Activated naive CD8-positive, alpha-beta T cell treated with anti-CD3 and anti-CD28 coated beads, Interleukin-2, amount 10 ng/mL, durations not matched to agents 7 days and 5 days (primary cell): ENCODE measurements at places on chromosomes 2 and 18.

- no peak for DNase-seq
Measured at GRCh38 chr2:232885264-232885961, 15.3 kb downstream of the SNORC start.

DNA sequence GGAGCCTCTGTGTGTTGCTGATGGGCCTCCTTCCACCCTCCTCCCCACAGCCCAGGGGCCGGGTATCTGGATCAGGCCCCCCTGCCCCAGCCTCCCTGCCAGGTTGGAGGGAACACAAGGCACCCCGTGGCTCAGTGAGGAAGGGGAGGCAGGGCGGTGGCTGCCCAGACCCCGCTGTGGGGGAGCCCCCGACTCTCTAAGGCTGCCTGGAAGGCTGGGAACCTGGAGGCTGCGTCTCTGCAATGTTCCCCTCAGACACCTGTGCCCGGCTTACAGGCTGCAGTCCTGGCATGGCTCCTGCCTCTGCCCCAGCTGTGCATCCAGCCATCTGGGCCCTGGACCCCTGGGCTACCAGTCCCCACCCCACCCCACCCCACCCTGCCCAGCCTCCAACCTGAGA, 438 bp upstream of the MAB21L4 start:
- DNase-seq: no peak

DNA sequence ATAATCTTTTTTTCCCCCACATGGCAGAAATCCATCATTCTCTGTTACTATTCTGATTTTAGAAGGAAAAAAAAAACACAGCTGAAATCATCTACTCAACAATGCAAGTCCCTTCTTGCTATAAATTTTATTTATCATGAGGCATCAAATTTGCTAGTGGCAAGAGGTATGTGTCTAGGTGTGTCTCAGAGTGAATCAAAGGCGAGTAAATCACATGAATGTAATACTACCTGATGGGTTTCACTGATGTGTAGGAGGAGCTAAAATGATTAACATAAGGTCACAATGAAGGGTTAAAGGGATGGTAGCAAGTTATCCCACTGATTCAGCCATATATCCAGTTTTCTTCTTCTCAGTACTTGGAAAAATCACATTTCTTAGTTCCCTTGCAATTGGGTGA, 24.5 kb upstream of the PELI1 start:
- DNase-seq: no peak

DNA sequence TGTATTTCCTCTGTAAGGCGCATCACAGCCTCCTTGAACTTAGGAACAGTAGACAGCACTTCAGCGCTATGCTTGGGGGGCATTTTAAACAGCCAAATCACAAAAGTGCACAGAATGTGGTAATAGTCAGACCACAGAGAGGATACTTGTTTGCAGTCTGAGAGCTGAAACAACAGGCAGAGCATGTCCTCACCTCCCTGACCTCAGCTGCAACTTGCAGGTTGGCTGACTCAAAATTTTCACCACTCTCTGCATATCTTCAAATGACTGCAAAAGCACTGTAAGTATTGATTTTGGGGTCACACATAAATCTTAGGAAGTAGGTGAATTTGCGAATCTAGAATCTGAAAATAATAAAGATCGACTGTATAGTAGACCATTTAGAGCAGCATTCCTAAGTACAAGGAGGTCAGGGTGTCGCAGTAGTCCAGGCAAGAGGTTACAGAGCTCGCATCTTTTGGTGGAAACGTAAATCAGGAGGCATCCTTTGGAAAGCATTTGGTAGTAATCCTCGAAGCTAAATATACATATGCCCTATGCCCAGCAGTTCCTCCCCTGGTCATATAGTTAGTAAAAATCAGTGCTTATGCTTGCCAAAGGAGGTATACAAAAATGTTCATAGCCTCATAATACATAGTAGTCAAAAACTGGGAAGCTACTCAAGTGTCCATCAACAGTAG, 108.2 kb upstream of the MYCN start:
- no peak for DNase-seq

DNA sequence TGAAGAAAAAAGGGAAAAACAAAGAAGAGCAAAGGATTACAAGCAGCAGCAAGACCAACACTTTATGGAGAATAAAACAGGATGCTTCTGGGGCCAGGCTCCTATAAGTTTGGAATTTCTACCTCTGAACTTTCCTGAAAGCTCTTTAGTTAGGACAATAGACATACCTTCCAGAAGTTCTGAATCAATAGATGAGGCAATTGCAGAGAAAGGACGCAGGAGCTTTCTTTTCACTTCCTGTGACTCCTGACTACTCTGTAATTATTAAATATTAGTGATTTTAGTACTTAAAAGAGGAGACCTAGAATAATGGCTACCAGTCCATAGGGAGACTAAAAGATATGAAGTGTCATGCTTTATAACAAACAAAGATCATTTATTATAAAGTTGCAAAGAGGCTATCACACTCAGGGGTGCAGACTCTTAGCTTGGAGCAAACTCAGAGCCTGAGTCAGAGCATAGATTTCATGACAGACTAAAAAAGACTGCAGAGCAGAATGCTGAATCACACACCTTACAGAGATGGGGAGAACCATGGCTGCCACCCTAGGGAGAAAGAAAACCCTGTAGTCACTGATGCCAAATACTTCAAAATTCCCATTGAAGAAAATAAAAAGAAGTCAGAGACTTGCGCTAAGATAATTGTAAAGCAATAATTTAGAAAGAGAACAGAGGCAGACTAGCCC, 52.5 kb upstream of the FAM136A start:
- DNase-seq: no peak

- DNase-seq: no peak
Measured at GRCh38 chr2:12950957-12951656, 234.4 kb downstream of the TRIB2 start.

DNA sequence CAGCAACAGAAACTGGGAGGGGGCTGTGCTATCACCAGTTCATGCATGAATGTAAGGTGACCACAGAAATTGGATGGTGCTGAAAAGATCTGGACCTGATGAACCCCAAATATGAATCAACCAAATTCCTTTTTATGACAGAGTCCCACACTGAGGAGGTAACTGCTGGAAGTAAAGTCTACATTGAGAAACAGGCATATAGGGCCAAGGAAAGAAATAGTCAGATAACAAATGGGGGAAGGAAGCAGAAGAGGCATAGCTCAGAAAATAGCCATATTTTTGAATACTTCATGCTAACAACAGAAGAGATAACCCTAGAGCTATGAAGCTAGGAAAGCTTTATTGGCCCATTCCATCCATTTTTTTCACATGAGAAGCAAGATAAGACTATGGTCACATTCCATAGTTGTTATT, 25.8 kb downstream of the ZC3H6 start:
- DNase-seq: no peak

GRCh38 chr2:198762441-198762840, 695.3 kb downstream of the SATB2 start:
- DNase-seq: no peak

DNA sequence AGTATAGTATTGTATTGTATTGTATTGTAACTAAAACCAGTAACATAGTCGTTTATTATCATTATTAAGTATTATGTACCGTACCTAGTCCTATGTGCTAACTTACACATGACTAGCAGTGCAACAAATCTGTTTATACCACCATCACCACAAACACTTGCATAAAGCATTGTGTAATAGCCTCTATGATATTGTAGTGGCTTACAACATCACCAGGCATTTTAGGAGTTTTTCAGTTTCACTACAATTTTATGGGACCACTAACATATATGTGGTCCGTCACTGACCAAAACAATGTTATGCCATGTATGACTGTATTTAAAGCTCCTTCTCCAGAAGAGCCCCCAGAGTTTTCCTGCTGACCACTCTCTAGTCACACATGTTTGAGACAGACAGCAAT, 306.2 kb downstream of the SETBP1 start:
- DNase-seq: no peak

DNA sequence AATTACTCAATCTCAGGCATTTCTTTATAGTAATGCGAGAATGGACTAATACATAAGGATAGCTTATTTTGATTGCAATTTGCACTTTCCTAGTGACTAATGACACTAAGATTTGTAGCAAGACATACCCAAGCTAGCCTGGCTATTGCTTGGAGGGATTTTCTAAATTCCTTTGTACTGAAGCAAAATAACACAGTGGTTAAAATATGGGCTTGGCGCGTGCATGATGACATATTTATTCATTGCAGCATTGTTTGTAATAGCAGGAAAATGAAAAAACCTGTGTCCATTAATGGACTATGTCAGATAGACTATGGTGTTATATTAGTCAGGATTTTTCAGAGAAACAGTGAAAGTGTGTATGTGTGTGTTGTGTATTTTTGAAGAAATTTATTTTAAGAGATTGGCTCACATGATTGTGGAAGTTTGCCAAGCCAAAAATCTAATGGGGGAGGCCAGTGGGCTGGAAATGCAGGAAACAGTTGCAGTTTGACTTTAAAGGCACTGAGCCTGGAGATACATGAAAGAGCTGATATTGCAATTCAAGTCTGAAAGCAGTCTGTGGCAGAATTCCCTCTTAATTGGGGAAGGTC, 16.7 kb upstream of the LAPTM4A start:
- no peak for DNase-seq

DNA sequence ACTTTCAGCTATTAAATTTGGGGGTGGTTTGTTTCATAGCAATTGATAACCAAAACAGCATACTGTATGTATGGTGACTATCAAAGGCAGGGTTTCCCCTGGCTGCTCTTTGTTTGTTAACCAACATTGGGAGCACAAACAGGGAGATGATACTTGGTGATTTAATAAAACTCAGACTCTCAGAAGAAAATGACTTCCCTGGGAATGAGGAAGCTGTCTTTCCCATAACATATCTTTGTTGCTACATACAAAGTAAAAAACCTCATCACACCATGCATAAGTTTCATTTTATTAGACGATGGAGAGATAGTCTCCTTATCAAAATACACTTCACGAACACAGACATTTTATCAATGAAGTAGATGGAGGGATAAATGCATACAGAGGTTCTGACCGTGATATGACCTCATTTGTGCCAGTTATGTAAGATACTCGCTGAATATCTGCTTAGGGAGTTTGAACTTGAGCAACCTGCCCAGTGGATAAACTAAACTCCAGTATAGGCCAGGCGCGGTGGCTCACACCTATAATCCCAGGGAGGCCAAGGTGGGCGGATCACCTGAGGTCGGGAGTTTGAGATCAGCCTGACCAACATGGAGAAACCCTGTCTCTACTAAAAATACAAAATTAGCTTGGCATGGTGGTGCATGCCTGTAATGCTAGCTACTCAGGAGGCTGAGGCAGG, 3.8 kb upstream of the NFE2L2 start:
- DNase-seq: no peak

DNA sequence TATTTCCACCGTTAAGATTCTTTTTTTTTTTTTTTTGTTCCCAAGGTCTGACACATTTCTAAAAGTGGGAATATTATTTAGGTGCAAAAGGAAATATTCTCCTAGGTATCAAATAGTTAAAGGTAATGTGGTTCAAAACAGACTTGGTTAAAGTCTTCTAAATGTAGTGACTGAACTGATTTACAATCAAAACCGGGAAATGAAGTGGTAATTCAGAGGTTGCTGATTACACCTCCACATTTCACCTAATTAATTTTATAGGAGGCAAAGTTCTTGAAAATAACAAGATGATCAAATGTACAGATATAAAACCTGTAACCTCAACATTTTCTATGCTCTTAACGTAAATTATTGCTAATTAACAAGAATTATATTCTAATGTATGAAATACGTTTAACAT, 5.1 kb downstream of the BCL11A start:
- no peak for DNase-seq

DNA sequence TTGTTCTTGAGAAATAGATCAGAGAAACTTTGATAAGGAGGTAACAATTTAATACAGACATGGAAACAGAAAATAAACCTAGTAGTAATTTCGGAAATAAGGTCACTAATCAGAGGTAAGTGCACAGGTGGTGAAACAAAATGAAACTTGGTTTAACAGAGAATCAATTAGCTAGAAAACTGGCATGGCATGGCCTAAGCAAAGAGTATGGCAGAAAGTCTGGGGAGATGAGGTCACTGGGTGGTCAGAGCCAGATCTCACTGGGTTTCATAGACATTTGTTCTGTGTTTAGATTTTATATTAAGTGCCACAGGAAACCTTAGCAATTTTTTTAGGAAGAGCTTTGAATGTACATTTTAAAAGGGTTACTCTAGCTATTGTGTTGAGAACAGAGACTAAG, 1216.0 kb upstream of the PIK3C3 start:
- no peak for DNase-seq

DNA sequence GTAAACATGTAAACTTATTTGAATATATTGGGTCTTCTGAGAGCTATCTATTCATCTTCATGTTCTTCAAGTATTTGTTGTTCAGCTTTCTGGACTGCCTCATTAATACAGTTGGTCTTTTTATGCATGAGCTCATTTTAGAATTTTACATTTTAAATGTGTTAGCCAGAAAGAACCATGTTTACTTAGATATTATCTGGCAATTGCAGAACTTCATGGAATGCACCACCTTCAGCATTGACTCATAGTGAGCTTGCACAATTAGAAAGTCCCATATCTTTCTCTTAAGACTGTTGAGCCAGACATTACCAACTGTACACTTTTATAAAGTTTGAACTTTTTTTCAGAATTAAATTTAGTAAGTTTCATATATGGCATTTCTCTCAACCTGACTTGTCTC, 536.7 kb downstream of the RIT2 start:
- DNase-seq: no peak

- no peak for DNase-seq
Measured at GRCh38 chr2:149145314-149146295, 107.1 kb downstream of the LYPD6B start.
